ENCODE measurements at places on chromosomes 12 and 14.
A peak's percentile ranks its signal among the peaks of the same experiment; 100 is the strongest.

DNA sequence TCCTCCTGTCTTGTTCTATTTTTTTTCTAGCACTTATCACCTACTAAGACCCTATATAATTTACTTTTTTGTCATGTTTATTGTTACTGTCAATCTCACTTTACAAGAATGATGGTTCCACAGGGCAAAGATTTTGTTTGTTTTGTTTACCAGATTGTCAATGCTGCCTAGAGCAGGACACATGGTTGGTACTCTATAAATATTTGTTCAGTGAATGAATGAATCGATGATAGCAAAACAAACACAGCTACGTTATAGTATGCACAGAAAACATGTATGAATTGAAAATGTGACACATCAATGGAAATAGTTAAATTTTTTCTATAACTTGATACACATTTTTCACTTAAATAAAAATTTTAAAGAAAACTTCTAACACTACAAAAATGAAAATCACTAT is 67.1 kb upstream of the KRR1 start:
- DNase-seq, result no peak

DNA sequence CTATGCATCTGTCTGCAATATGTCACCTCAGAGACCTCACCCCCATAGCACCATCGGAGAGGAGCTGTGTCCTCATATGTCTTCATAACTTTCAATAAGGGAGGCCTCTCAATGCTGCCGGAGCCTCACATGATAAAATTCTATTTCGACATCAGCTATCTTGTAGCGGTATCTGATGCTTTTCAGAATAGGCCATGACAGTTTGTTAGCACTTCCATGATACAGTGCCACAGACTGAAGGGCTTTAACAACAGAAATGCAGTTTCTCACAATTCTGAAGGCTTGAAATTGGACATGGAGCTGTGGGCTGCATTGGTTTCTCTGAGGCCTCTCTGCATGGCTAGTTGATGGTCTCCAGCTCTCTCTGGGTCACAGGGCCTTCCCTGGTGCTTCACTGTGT is 125.0 kb upstream of the PZP start:
- DNase-seq, result no peak

- no peak for DNase-seq
Observed at GRCh38 chr12:8827551-8828256, 5.3 kb downstream of the A2ML1 start.

GRCh38 chr12:122013791-122014590 is 7.7 kb upstream of the BCL7A start:
- DNase-seq, result no peak

- DNase-seq, result no peak
Observed at GRCh38 chr14:104121142-104121541, 17.2 kb upstream of the KIF26A start.

DNA sequence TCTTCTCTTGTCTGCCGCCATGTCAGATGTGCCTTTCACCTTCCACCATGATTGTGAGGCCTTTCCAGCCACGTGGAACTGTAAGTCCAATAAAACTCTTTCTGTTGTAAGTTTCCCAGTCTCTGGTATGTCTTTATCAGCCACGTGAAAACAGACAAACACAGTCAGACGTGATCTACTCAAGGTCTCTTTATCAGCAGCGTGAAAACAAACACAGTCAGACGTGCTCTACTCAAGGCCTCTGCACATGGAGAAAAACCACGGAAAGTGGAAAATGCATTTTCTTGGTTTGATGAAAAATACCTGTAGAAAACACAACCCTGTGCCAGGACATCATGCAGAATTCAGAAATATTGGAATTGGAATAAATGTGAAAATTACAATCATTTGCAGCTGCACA is 1115.7 kb downstream of the TMEM121 start:
- no peak for DNase-seq

- DNase-seq, result no peak
Observed at GRCh38 chr12:6158255-6158654, 33.8 kb upstream of the VWF start.

DNA sequence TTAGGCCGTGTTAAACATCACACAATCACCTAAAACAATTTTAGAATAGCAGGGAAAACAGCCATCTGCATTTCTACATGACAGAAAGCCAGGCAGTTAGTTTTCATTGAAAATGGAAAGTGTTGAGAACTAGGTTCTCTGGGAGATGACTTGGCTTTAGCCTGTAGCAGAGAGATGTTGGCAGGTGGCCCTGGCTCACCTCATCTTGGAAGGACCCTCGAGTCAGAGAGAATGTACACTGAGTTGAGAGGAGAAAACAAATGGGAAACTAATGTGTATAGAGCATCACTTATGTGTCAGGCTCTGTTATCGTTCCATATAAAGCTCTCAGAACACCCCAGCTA is 51.9 kb downstream of the SUSD6 start:
- DNase-seq, result no peak

GRCh38 chr14:68893566-68893965 is 85.5 kb downstream of the ACTN1 start:
- no peak for DNase-seq

- DNase-seq, result no peak
Observed at GRCh38 chr12:9643266-9643660, 26.2 kb upstream of the CLEC2D start.

DNA sequence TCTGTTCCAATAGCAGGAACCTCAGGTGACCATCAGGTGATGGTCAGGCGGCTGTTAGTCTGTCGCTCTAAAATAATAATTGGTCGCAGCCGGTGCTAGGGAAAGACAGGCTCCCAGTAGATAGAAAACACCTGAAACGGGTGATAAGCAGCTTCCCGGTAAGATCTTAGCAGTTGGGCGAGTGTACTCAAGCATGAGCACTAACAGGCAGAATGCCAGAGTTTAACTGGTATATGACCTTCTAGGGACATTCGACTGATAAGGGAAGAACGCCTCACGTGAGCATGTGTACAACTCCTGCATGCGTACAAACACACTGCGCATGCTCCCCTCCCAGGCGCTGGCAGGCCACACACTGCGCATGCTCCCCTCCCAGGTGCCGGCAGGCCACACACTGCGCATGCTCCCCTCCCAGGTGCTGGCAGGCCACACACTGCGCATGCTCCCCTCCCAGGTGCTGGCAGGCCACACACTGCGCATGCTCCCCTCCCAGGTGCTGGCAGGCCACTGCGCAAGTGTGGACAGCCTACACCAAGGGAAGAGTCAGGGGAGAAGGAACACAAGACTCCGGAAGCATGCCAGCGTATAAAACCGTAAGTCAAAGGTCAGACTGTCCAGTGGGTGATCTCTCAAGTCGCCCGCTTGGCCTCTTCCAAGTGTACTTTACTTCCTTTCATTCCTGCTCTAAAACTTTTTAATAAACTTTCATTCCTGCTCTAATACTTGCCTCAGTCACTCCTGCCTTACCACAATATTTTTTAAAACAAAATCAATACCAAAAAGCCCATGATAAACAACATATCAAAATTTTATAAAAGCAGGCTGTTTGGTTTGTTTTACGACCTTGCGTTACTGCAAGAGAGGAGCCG is 24.5 kb downstream of the GPRC5D start:
- no peak for DNase-seq

DNA sequence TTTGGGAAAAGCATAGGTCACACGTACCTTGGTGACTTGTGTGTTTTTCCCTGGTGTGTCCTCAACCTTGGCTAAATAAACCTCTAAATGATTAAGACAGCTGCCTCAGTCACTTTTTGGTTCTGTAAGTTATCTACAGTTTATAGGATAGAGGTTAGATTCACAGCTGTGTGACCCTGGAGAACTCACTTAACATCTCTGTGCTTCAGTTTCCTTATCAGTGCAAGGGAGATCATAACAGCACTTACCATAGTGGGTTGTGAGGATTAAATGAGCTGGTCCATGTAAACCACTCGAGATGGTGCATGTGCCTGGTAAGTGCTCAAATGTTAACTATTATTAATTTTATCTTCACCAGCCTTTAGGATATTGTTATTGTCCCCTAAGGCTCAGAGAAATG is 35.4 kb upstream of the CHST11 start:
- DNase-seq, result no peak

- no peak for DNase-seq
Observed at GRCh38 chr14:81311778-81312177, 88.3 kb downstream of the STON2 start.

DNA sequence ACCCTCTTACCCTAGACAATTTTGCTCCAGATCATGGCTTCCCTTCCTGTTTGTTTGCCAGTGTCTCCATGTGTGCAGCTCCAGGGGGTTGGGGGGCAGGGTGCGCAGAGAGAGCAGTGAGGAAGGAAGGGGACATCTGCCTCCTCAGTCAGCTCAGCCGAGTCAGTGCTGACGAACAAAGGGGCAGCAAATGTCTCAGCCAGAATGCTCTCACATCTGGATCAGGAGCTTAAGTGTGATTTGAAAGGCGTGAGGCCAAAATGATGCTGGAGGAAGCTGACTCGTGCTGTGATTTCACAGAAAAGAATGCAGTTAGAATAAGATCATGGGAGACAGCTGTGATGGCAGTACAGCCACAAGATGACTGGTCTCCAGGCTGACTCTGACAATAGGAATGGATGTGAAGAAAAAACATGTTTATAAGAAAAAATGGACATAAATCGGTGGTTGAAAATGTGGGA is 27.1 kb upstream of the CDK17 start:
- DNase-seq, result peak; percentile 100
